Activated T-cell treated with anti-CD3 and anti-CD28 coated beads for 48 hours (primary cell): ENCODE measurements at places on chromosomes 11 and 22.

- DNase-seq = no peak
Measured at GRCh38 chr11:80315200-80315599, 874.4 kb upstream of the TENM4 start.

DNA sequence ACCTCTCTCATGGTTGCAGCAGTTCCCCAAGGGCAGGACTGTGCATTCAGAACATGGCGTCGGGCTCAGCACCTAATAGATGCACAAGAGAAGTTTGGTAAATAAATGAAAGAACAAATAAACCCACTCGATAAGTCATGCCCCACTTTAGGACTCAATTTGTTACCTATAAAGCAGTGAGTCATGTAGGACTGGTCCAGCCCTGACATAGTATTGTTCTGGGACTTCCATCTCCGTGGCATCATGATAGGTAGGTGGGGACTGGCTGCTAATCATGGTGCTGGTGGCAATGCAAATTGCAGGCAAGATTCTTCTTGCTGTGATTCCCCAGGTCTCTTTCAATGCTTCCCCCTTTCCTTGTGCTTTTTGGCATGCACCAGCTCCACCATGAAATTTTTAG is 118.2 kb upstream of the CSNK2A3 start:
- no peak for DNase-seq

DNA sequence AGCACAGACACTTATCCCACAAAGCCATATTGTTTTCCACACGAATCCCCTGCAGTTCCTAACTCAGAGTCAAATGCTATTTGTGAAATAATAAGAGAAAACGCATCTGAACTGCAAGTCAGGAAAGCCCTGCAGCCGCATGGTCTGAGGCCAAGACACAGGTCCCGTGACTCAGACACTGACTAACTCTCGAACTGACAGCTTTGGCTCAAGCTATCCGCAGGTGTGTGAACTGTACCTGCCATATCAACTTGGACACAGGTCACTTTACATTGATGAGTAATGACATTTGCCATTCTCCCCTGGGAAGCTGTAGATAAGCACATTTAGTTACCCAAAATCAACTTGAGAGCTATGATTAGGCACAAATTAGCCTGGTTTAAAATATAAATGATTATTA is 34.9 kb upstream of the NFRKB start:
- no peak for DNase-seq

DNA sequence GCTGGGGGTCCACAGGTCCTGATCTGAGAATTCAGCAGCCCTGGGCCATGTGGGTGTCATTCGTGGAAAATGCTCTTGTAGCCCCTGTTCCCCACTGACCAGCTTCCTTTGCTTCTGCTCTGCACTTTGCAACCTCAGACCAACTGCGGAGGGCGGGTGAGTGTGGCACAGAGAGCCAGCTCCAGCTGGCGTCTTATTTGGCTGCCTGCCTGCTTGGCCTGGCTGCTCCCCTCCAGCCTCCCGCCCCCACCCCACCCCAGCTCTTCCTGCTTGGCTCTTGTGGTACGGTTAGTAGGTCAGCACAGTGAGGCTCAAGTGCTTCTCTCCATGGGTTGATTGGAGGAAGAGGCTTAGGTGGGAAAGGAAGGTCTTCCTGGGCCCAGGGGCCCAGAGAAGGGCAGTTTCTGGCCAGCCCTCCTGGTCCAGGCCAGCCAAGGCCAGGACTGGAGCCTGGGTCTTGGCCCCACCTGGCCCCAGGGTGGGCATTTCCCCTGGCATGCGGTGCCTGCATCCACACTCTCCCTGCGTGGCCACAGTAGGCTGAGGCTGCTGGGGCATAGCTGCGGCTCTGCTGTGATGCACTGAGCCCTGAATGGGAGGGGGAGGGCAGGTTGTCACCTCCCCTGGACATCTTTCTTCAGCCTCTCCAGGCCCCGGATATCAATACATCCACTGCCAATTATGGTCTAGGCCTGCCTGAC is 26.5 kb downstream of the MYO7A start:
- DNase-seq = no peak

DNA sequence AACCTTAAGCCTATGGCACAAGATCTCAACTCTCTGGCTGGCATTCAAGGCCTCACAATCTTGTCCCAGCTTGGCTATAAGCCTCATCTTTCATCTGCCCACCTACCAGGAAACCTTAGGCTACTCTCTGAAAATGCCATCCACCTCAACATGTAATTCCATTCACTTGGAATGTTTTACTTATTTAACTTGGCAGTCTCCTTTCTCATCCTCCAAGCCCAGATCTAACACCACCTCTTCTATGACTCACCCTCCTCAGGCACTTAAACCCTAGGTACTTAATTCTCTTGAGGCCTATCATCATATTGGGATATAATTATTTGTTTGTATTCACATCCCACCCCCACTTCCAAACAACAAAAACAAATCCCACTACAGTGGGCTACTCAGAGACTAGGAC is 15.0 kb downstream of the POGLUT3 start:
- no peak for DNase-seq

DNA sequence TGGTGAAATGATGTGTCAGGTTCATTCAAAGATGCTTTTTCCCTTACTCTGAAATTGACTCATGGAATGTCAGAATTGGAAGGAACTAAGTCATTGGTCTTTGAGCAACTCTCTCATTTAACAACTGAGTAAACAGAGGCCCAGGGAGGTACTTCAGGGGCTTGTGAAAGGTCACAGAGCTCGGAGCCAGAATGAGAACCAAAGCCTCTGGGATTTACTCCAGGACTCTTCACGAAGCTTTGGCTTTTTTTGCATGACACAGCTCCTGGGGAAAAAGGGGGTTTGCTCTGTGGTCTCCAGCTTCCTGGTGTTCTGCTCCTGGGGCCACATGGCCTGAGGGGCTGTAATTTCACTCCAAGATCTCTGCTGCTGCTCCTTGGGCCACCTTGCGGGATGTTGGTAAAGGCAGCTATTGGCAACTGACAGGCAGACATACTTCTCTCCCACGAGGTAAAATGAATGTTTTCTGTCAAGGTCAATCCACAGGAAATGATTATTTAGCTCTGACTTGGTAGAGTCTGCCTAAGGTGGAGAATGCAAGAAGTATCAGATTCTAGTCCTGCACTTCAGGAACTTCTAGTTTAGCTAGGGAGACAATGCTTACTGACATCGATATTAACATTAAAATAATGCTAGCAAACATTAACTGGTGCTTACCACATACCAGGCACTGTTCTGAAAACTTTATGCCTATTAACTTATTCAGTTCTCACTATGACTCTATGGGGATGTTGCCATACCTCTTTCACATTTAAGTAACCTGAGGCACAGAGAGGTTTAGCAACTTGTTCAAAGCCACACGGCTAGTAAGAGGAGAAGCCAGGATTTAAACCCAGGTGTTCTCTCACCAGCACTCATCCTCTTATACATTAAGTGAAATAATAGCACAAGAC is 16.1 kb downstream of the PKNOX2 start:
- no peak for DNase-seq

- DNase-seq = no peak
Measured at GRCh38 chr11:75940911-75941310, 125.9 kb downstream of the UVRAG start.

DNA sequence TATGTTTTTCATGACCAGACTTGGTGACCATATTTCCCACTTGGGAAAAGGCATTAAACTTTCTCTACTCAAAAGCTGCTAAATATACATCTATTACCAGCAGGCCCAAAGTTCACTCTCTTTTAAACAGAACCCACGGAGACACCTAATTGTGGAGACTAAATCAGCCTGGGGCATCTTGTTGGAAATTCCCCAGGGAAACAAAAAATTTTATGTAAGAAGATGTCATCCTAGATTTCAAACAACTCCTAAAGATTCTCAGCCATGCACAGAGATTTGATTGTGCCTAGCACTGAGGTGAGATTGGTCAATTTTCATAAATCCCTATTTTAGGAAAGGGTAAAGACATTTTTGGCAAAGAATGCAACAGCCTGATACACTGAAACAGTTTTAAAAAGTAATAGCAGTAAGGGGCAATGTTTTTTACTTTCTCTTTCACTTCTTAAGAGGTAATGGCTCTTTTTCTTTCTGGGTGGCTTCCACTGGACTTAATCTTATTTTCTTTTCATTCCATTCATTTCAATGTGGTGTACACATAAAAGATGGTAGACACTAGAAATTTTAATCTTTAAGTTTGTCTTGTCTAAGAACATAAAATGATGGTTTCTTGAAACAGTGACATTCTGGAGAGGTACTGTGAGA is 9.6 kb downstream of the OR52N2 start:
- no peak for DNase-seq
